ENCODE measurements at places on chromosomes 7 and 10.

DNA sequence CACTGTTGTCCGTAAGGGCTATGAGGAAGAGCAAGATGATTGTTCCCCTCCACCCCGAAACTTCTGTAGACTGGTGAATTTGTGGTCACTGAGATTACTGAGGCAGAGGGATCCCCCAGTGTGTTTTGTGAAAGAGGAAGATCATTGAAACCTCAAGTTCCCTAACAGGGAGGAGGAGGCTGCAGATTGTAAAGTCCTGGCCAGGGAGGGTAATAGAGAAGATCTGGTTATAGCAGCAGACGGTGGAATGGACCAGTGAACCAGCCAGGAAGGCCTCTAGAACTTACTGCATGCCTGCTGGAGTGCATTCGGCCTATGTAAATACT is 31.1 kb downstream of the LMTK2 start:
- DNase-seq = no peak

GRCh38 chr10:78134773-78135306 is 101.2 kb downstream of the RPS24 start:
- DNase-seq = peak; percentile 37

DNA sequence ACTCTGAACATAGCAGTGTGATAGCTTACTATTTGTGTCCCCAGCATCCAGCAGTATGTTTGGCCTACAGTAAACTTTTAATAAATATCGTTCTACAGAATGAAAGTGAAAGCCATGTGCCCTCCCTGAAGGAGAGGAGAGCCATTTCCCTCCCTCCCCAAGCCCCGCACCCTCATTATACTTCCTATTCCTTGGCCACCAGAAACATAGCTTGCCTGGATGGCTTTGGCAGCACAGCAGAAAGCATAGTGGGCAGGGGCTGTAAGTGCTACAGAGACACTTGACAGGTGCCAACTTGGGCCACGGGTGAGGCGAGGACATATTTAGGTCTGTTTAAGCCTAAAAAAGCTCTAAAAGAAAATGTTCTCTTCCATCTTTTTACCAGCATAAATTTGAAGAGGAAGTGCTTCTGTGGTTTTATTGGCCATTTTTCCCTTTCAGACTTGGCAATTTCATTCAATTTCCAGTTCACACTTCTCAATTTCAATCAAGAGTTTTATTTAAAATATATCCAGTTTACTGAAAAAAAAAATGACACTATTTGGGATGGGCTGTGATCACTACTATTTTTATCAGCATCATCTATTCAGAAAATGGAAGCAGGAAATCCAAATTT is 12.7 kb downstream of the HHEX start:
- no peak for DNase-seq

DNA sequence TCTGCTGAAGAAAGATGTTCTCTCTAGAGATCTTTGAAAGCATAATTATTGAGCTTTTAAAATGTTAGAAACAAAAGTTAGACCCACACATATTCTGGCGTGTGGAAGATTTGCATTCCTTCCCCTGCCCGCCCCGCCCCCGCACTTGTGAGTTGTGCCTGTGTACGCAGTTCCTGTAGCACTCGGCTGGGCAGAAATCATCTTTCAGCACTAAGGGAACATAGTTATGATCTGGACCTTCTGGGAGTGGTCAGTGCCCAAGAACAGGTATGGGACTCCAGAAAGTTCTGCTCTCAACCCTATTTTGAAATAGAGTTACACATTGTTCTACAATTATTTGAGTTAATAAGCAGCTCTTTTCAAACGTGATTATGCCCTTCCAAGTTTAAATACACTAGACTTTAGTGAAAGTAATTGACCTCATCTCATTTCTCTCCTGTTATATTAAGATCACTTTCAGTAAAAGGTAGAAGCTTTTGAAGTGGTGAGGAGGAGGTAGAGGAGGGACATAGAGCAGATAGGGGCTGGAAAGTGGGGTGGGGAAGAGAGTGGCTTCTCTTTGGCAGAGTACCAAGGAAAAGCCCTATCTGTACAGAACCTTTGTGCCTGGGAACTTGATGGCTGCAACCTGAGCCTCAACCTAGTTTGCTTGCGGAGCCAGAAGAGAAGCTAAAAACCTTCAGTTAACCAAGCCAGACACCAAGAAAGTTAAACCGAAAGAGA is 5.7 kb downstream of the BLVRA start:
- DNase-seq = no peak

DNA sequence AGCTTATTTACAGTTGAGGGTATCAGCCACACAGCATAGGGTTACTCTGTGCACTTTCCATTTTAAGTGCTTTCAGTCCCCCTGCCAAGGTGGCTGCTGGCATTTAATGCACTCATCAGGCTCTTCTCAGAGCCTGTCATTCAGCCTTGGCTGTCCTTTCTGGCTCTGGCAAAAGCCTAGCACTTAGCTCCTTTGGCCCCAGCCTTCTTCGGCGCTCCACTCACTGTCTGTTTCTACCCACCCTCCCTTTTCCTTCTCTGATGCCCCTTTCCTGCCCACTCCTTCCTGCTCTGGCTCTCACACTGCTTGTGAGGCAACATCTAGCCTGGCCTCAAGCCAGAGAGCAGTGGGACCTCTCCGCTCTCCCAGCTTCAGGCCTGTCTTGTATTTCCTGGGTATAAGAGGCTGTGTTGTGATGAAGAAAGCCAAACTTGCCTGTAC is 60.2 kb downstream of the WIPF3 start:
- DNase-seq = no peak

DNA sequence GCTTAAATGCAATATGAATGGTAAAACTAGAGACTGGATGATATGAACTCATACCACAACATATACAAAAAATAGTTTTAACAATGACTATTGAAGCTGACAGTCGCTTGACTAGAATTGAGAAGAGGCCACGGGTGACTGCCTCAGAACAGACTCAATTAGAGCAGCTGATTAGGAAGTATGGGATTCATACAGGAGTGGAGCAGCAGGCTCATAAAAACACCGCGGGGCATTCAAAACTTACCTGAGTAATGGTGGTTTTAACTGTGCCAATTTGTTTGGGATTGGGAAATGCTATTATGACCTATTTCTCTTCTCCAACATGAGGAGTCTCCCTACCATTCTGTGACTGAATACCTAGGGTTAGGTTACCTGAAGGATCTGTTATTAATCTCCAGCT is 2.1 kb downstream of the CADPS2 start:
- no peak for DNase-seq

DNA sequence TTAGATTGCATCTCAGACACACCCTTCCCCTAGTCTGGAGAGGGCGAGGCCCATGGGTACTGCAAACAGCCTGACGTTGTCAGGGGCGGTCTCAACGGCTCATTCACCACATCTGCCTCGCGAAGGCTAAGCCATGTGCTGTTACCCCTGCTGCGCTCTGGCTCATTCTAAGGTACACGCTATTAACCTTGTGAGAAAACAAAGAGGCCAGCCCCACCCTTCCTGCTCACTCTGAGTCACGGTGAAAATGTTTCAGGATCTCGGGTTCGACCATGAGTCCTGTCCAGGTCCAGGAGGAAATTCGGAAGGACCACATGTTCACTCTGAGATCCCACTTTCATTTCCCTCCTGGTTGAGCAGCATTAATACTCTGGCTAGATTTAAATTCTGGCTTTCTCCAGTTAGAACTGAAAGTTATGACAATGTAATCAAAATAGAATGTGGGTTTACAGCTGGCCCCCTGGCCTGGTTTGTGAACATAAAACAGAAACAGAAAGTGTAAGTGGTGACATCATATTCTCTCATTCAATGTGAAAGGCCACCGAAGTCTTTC is 55.2 kb downstream of the EGFR start:
- DNase-seq = peak; percentile 34

DNA sequence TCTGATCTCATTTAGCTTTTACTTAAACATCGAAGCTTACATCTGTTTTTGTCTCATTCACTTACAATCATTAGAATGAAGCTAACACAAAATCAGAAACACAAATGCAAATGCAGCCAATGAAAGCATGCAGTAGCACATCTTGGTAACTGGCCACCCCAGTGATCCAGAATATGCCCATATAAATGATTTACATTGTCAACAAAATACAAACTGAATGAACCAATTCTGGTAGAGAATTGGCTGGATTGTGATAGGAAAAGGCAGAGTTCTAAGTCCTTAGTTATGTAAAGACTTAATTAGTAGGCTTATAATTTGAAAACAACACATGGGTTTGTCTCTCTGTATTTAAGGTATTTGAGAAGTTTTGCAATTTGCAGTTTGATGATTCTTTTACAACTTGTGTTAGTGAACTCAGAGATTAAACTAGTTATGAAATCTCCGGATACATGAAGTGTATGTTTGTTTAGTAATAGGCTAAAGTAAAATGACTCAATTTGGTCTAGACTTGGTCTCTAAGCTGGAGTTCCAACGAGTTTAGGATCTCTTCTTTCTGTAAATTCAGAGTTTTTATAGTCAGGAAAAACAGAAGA is 21.2 kb downstream of the TECTB start:
- DNase-seq = no peak

GRCh38 chr10:126420567-126421300 is 32.5 kb upstream of the ADAM12 start:
- DNase-seq = no peak

DNA sequence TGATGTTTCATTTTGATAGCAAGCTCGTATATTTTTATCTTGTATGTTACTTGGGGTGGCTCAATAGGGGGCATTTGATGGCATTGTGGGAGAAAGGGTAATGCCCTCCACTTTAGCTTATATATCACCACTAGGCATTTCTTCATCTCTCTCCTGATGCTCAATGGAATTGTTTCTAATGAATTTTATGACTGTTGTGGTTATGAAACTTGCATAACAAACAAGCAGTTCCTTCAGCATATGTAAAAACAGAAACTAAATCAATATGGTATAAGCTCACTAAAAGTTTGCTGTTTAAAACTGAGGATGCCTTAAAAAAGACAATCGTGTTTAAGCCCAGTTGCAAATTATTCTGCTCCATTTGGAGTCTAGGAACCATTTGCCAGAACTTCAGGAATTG is 75.5 kb downstream of the CDK14 start:
- DNase-seq = no peak

All from H9 (cell line).